ENCODE measurements at places on chromosomes 2 and 18.

DNA sequence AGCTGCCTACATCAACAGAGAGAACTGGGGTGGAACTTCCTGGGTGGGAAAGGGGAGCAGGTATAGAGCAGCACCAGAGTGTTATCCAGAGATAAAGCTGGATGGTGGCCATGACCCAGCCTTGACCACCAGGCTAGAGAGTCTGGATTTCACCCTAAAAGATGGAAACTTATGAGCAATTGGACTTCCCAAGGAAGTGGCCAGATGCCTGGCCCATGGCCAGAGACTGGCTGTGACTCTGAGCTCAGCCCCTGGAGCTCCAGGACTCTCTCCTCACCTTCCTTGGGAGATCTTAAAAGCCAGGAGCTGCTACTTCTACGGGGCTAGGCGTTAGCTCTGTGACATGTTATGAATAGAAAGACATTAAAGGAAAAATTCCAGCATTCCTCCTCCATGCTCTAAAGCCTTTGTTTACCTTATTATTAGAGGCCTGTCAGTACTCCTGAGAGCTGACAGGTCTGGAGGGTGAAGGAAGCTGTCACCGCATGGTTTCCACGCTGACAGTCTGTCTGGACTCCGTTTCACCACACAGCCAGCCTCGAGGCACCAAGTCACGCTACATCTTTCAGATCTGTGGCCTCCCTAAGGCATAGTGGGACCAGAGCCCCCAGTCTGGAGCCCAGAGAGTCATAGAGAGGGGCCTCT is 260.0 kb upstream of the SIX2 start:
- no peak for DNase-seq

- no peak for DNase-seq
These were observed 1220.4 kb upstream of the ZEB2 start for GRCh38 chr2:145740302-145740701.

DNA sequence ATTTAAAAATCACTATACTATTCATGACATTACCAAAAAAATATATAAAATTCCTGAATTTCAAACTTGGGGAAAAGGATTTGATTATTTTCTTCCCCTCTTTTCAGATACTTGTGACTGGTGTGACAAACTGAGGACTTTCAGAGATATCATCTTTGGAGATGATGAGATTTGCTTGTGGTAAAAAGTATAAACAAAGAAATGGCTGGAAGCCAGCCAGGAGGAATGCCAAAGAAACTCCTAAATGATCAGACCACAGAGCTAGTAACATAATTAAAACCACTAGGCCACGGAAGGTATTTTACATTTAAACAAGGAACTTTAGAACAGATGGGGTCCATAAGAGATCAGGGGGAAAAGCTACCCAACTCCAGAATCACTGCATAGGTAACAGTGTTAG is 58.7 kb downstream of the PIGN start:
- DNase-seq: no peak

DNA sequence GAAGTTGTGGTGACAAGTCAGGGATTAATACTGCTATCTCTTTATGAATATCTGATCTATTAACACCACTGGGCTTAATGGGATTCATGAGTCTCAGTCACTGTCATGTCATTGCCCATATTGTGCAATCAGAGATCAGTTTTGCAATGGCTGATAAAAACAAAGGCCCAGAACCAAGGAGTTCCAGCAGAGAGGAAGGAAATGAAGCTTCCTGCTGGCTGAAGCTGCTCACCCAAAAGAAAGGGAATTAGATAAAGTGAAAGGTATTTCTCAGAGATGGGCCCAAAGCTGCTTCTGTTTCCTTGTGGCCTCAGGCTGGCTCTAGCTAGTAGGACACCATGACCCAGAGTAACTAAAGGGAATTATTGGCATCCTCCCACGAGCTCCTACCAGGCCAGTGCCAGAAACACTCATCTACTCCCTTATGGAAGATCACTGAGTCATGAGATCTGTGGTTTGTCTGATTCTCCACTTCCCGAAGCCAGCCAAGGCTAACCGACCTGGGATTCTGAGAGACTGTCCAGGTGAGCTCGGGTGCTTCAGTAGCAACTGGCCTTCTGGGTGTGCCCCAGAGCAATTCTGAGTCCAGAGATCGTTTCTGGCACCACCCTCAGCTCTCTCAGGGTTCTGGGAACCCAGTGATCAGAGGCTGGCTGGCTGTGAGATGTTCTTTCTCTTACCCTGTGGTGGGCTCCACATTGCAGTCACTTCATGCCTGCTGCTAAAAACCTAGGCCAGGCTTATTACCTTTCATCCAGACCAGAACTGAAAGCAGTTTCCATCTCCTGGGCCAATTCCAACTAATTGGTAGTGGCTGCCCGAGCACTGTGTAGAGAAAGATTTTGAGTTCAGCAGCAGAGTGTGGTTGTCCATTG is 129.5 kb upstream of the PELI1 start:
- DNase-seq: no peak

- no peak for DNase-seq
These were observed 23.4 kb upstream of the GLI2 start for GRCh38 chr2:120712180-120712681.

GRCh38 chr18:79434607-79435401 is 39.1 kb downstream of the NFATC1 start:
- DNase-seq: no peak

DNA sequence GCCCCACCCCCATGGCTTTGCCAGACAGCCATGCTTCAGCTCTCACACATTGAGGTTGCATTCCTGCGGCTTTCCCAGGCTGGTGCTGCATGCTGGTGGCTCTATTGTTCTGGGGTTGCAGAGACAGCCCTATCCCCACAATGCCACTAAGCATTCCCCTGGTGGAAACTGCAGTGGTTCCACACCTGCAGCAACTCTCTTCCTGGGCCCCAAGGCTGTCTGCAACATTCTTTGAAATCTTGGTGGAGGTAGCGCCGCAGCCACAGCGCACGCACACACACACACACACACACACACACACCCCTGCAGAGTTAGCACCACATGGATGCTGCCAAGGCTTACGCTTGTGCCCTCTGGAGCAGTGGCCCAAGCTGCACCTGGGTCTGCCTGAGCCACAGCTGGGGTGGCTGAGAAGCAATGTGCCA is 21.4 kb downstream of the SFXN5 start:
- DNase-seq: no peak

- DNase-seq: no peak
These were observed at the start of gene SCN9A for GRCh38 chr2:166375736-166376487. Gene SCN9A, minus strand, starts transcription at chr2:166375944. Its CDS starts 64,188 bp downstream, at chr2:166311756.

DNA sequence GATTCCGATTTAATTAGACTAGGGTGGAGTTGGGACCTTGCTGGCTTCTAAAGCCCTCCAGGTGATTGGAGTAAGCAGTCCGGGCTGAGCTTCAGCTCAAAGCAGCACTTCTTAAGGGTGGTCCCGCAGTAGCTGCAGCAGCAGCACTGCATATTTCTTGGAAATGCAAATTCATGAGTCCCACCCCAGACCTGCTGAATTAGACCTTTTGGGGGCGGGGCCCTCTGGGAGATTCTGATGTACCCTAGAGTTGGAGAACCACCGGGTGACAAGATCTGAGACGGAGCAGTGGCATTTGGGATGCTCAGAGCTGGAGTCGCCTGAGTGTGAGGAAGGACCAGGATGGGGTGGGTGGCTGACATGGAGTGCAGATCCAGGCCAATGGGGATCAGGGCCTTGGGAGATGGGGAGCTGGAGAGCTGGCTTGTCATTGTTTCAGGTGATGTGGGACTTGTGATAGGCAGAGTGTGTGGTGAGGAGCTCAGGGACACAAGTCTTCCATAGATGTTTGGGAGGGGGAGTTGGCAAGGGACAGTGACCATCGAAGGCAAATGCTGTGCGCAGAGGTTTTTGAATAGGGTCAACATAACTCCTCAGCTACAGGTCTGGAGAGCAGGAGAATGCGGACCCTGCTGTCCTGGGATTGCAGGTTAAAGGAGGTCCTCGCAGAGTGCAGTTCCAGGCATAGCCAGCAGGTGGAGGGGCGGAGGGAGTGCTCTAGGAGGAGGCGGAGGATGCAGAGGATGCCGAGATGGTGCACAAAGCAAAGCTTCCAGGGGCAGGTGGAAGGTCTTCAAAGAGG is 130.9 kb upstream of the RAB12 start:
- peak; percentile 35 for DNase-seq

DNA sequence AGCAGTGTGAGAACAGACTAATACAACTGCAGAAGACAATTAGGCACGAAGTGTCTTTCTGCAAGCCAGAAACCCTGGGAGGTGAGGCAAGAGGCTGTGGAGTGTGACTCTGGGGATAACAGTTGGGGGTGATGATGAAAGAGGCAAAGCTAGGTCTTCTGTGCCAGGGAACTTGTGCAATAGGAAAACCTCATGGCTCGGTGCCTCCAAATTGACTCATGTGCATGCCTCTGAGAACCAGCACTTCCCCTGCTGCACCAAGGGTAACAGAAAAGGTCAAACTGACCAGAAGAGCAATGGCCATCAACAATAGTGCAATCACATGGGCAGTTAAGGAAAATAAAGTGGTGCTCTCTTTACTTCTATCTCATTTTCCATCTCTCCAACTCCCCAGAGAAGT is 136.4 kb downstream of the SCG2 start:
- no peak for DNase-seq

DNA sequence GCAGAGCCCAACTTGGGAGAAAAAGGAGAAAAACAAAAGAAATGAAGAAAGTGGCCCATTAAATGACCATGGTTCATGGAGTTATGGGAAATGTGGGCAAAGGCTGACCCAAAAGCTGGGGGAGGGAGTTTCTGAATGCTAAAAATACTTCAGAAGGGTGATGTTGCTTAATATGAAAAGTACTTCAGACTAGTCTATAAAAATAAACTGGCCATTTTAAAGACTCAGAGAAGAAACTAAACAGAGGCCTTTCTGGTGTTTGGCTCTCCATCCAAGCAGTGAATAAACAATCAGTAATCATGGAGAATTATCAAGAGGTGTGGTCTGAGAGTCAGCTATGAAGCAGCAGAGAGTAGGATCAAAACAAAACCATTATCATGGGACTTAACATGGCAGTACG is 160.8 kb upstream of the MAPRE2 start:
- no peak for DNase-seq

- no peak for DNase-seq
These were observed 579.5 kb downstream of the MBD2 start for GRCh38 chr18:53644799-53645471.

DNA sequence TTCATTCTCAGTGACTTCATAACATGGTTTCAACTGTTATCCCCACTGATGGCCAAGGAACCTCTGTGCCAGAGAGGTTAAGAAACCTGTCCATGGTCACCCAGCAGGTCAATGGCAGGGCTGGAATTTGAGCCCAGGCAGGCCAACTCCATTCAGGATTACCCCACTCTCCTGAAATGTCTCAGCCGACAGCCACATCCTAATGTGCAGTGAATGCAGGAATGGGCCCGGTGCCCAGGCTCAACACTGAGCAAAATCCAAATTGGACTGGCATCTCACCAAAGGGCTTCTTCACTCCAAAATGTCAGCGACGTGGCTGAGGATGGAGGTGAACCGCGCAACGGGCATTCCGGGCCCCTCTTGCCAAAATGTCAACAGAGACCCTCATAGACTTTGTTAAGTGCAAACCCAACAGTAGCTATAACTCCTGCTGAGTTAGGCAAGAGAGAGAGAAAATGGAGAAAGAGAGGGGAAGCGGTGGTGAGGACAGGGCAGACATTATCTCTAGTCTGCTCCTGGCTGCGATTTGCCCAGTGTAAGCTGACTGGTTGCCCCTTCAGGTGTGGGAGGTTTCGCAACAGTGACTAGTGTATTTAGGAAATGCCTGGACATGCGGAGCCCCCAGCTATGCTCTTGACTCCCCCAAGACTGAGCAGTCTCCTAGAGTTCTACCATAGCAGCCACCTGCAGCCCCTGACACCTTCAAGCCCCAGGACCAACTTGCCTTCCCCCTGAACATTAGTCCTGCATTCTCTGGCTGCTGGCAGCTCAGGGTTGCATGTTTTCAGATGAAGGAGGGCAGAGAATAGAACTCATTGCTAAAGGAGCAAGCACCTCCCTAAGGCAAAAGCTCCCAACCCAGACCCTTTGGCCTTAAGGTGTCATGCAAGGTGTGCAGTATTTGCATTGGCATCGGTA is 167.7 kb downstream of the ANAPC1 start:
- no peak for DNase-seq

- DNase-seq: no peak
These were observed 51.9 kb downstream of the SLC4A1AP start for GRCh38 chr2:27715318-27716210.

DNA sequence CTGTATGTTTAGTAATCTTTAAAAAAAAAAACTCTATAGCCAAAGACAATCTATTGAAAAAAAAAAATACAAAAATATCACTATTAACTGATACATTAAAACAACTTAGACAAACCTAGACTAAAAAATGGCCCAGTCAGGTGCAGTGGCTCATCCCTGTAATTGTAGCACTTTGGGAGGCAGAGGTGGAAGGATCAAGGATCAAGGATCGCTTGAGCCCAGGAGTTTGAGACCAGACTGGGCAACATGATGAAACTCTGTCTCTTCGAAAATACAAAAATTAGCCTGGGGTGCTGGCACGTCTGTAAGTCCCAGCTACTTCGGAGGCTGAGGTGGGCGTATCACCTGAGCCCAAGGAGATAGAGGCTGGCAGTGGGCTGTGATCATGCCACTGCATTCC is 16.1 kb downstream of the ESCO1 start:
- no peak for DNase-seq

- DNase-seq: no peak
These were observed 14.9 kb upstream of the FAP start for GRCh38 chr2:162258169-162258568.

DNA sequence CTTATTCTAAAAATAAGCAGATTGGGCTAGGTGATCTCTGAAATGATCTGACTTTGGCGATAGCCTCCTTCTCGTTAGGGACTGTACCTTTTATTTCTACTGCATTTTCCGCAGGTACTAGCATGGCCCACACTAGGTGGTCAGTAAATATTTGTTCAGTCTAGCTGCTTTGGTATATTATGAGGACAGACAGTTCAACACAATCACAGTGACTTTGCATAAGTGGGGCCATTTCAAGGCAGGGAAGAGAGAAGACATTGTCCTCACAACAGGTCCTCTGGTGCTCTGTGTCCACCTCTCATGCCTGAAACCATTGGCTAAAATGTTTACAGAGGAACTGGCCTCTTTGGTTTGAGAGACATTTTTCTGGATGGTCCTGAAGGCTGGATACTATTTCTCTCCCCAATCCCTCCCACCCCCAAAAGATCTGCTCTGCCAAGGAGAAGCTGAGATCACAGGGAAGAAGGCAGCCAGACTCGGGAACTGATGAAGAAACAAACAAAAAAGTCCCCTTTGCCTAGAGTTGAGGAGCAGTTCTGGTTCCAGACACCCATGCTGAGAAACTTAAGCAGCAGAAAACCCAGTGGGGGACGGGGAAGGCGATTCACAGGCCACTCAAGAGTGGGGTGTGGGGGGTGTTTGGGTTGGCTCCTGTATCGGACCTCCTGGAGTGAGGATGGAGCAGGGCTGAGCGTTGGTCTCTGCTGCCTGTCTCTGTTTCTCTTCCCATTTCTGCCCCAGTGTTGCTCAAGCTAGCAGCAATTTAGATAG is 2.9 kb upstream of the TNP1 start:
- DNase-seq: no peak

DNA sequence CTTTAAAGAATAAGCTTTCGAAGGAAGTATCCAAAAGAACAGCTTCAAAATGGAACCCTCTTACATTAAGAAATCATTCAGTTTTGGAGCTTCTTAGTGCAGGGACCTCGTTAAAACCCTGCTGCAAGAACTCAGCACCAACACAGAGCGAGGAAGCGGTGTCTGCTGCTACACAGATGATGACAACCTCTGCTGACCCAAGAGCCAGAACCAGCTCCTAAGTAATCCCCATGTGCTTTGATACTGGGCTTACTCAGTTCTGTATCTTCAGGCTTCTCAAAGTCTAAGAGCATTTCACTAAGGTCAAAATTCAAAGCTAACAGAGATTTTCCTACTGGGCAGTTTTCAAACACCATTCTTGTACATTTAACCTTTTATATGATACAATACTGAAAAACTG is 194.6 kb downstream of the STK39 start:
- no peak for DNase-seq
